C1 segment of cervical spinal cord (tissue), 14 donors: ENCODE measurements at places on chromosomes 1 and 21.

DNA sequence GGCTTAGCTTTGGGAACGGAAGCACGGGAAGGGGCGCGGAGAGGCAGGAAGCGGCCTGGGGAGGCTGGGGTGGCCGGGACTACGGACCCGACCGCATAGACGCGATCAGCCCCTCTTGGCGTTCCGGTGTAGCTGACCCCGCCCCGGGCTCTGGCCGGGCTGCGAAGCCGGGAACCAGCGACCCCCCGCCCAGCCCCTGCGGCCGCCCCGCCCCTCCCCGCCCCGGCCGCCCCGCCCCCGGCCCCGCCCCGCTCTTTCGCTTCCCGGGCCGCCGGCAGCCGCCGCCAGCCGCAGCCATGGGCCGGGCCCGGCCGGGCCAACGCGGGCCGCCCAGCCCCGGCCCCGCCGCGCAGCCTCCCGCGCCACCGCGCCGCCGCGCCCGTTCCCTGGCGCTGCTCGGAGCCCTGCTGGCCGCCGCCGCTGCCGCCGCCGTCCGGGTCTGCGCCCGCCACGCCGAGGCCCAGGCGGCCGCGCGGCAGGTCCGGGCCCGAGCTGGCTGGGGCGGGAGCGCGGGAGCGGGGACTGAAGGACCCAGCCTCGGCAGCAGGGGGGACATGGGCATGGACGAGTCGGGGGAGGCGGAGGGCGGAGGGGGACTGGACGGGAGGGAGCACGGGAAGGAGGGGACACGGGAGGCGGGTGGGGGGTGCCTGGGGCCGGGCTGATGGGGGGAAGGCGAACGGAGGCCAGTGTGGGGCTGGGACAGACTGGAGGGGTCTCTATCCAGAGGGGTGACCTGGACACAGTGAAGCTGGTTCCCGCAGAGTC is at the start of gene SELENON:
Gene SELENON (plus strand): TSS at position 259 of the 768 bp plus-strand sequence. CDS start 38 bp downstream, at position 297.
- DNase-seq = peak; percentile 47

- no peak for DNase-seq
These were observed 22.3 kb downstream of the RCOR3 start for GRCh38 chr1:211281320-211282022.

- no peak for DNase-seq
These were observed 29.0 kb downstream of the PPFIA4 start for GRCh38 chr1:203055161-203055799.

DNA sequence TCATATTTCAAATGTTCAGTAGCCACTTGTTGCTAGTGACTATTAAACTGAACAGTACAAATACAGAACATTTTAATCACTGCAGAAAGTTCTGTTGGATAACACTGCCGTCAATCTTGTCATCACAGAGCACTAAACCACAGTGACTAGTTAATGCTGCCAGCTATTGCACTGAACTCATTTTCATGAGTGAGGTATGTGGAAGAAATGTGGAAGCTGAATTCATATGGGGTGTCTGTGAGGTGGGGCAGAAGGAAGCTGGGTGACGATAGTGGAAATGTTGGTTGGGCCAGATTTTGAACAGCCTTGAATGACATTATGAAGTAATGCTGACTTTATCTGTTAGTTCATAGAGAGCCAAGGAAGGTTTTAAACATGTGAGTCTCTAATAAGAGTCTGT is 49.6 kb downstream of the OSBPL9 start:
- DNase-seq = no peak

DNA sequence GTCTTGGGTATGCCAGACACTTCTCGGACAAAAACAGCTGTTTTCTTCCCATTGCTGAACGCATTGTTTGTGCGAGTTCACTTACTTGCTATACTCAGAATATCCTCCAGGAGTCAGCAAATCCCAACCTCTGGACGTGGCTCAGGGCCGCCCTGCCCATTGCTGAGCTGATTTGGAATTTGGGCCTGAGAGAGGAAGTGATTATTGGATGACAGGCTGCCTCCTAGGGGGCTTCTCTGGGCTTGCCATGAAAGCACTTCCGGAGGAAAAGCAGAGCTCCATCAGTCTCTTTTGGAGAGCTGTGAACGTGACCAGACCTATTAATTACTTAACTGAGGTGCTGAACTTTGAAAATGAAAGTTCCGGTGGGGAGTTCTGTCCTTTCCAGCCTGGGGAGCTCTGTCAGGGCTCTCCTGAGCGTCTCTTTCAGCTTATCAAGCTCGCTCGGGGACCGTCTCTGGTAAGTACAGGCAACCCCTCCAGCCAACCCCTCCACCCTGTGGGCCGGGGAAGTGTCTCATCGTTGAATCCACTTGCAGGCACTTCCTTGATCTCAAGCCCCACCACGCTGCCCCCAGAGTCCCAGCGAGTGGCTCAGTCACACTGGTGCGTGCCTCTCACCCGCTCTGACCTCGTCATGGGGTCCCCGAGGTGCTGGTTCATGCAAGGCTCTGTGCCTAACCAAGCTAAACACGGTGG is 76.9 kb downstream of the CLIC6 start:
- DNase-seq = no peak

DNA sequence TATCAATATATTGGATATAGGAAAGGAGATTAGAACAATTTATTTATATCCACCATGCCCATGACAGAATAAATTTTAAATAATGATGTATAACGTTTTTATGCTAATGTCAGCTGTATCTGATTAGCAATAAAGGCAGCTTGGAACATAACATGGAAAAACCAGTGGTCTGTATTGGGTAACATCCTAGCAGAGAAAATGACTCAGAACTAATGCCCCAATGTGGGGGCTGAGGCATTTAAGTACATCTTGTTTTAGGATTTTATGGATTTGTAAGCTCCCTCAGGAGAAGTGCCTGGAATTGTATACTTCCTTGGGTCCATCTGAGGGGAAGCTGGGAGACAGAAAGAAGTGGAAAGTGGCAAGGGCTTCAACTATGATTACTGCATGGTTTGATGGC is 82.3 kb downstream of the HMCN1 start:
- no peak for DNase-seq

- no peak for DNase-seq
These were observed 80.9 kb upstream of the BACH1 start for GRCh38 chr21:29217818-29218291.

GRCh38 chr1:166692346-166692745 is 146.9 kb upstream of the POGK start:
- no peak for DNase-seq

DNA sequence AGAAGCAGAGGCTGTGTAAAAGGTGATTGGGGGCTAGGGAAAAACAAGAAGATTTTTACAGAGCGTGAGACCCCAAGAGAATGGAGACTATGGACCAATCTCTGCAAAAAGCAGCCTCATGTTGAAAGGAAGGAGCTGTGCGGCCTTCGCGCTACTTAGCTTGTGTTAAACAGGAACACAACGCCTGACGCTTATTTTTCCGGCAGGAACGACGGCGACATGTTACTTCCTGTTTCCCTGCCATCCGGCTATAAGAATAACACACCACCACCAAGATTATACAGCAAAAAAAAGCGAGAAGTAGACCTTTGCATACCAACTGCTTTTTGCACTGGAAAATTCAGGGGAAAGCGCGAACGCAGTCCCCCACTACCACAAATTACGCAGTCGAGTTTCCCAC is 272.7 kb downstream of the FAM72C start:
- DNase-seq = no peak

- DNase-seq = no peak
These were observed 66.8 kb downstream of the TBCE start for GRCh38 chr1:235434001-235434400.

GRCh38 chr1:69321311-69321710 is 246.4 kb upstream of the LRRC7 start:
- DNase-seq = no peak

DNA sequence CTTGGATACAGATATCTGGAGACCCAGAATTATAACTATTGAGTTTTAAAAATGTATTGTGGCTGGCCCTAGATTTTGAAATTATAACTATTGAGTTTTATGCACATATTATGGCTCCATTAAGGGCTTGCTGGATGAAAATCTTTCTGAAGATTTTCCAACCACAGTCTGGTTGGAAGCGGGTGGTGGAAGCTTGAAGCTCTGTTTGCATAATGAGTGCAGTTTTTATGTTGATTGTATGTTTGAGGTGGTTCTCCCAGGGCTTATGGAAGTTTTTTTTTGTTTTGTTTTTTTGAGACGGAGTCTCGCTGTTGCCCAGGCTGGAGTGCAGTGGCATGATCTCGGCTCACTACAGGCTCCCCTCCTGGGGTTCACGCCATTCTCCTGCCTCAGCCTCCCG is 10.1 kb upstream of the CTPS1 start:
- DNase-seq = no peak

DNA sequence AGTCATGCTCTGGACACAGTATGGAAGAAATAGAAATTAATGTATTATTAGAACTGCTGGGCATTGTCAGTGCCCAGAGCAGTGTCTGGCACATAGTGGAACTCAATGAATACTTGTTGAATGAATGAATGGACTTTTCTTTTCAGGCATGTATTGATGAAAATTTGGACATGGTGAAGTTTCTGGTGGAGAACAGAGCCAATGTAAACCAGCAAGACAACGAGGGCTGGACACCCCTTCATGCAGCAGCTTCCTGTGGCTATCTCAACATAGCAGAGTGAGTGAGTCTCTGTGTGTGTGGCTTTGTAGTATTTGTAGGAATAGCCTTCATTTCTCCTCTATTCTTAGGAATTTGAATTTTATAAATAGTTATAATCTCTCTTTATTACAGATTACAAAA is 68.1 kb downstream of the PPP1R12B start:
- DNase-seq = no peak

DNA sequence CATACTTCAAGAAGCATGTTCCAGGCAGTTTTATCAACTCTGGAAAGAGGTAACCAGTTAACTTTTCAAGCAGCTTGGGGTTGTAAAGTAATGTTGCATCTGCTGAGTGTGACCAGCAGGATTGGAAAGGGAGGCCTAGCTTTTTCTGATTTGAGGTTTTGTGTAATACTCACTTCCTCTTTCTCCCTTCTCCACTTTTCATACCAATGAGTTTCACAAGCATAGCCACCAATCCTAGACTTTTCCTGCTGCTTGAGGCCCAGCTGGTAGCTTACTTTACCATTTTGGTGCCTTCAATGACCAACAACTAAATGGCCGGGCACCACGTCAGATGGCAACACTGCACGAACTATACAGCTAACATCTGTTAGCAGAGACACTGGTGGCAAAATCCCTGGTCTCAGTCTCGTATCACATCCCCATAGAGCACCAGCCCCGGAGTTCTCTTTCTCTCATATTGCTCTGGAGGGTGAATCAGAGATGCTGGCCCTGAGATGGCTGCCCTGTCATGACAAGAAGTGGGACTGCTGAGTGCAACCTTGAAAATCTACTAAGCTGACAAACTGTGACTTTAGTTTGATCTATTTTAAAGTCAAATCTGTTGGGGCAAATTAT is 14.8 kb upstream of the GPR88 start:
- no peak for DNase-seq

GRCh38 chr1:162699366-162699765 is 67.1 kb downstream of the DDR2 start:
- no peak for DNase-seq

DNA sequence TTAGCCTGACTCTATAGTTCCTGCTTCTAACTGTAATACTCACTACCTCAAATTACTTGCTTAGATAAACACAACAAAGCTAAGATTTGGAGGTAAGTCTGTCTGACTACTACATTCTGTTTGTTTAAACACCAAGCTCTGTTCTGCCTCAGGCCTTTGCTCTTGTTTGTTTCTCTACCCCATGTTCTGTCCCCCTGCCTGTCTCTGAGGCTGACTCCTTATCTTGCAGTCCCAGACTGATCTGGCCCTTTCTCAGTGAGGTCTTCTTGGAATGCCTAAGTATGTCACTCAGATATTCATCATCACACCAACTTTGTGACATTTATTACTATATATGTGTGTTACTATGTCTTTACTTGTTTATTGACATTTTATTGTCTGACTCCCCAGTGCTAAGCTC is 425.5 kb downstream of the LMO4 start:
- DNase-seq = no peak

- no peak for DNase-seq
These were observed 22.0 kb downstream of the LRRC42 start for GRCh38 chr1:53968125-53968513.
